ENCODE measurements at places on chromosomes 4 and X.

GRCh38 chrX:25144043-25144940, 128.5 kb upstream of the ARX start:
- H3K4me3 ChIP-seq: no peak overlapping the region
- H3K27ac ChIP-seq: no peak overlapping the region
- H3K27me3 ChIP-seq: no peaks in the 10 kb centered on the region
- no peaks in the 10 kb centered on the region for H3K4me1 ChIP-seq
- no peaks in the 10 kb centered on the region for H3K36me3 ChIP-seq

DNA sequence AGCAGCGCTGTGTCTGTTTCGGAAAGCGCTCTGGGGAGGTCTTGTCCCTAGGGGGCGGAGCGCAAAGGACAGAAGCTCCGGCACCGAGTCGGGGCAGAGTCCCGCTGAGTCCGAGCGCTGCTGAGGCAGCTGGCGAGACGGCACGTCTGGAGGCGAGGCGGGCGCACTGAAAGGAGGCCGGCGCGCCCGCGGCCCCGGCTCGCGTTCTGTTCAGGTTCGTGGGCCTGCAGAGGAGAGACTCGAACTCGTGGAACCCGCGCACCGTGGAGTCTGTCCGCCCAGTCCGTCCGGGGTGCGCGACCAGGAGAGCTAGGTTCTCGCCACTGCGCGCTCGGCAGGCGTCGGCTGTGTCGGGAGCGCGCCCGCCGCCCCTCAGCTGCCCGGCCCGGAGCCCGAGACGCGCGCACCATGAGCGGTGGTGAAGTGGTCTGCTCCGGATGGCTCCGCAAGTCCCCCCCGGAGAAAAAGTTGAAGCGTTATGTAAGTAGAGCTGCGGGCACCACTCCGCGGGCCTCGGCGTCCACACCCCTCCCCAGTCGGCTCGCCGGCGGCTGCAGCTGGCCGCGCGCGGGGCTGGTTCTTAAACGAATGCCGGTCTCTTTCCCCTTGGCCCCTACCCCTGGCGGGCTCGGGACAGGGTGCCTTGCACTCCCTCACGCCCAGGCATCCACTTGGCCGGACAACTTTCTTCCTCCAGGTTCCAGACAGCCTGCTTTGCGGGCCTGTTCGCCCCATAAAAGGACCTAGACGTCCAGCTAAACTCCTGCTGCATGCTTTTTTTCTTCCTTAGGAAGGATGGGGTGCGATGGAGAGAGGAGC, at the start of gene GAB1:
TSS of gene GAB1 (plus strand) at position 96 of the 819 bp plus-strand sequence. CDS start at position 409, 313 bp downstream.
- DNase-seq: no peak
- H3K27me3 ChIP-seq: no peaks in the 10 kb centered on the region
- H3K27ac ChIP-seq: peak within 1 kb of the TSS; percentile 98
- H3K4me3 ChIP-seq: peak within 1 kb of the TSS; percentile 87
- peaks cover 3% of the 10 kb centered on the region for H3K4me1 ChIP-seq
- H3K36me3 ChIP-seq: no peaks in the 10 kb centered on the region

DNA sequence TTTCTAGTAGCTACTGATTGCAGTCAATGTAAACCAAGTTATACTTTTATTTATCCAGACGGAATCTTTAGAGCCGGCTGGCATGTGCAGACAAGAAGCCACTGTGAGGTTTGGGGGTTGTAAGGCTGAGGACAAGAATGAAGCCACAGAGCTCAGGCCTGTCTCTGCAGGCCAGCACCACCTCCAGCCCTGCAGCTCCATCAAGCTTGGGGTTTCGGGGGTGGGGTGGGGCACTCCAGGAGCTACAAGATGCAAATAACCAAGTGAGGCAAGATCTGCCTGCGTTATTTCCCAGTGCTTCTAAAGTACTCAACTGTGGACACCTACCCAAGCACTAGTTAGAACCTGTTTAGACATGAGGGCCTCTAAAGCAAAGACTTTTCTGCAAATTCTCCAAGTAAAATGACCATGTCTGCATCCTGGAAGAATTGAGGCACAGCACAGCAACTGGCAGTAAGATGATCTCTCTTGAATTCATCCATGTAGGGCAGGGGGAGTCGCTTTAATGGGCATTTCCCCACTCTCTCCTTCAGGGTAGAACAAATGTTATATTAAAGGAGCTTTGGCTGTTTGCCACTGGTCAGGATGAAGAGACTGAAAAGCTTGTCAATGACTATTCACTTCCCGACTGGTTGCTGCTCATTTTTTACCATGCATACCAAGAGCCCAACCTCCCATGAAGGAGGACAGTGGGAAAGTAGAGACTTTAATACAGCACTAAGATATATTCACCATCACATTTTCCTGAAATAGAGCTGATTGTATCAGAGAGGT, 222.5 kb downstream of the MGST2 start:
- H3K4me3 ChIP-seq: no peak overlapping the region
- H3K4me1 ChIP-seq: peaks cover 82% of the 10 kb centered on the region
- H3K27ac ChIP-seq: peak overlapping the region; percentile 75
- no peaks in the 10 kb centered on the region for H3K27me3 ChIP-seq

DNA sequence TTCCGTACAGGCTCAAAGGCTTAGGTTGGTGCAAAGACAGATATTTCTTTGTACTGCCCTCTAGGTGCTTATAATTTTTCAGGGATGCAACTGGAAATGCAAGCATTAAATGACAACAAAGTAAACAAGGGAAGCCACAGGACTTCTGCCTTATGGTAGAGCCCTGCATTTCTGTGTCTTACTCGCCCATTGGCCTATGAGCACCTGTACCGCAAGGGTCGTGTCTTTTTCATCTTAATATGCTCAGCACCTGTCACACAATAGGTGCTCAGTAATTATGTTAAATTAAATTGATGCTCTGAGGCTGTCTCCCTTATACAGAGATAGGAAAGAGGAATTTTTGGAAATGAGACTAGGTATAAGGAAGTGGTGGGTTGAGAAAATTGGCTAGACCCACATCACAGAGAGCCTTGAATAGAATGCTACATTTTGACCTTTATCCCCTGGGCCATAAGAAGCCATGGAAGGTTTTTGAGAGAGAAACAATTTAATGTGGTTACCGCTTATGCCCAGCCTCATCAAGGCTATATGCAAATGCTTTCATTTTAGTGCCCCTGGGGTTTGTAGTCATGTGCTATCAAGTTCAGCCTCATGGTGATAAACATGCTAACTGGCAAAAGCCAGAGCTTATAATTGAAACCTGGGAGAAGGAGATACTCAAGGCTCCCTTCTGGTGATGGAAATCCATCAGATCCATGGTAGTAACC, 16.3 kb downstream of the VSIG4 start:
- no peaks in the 10 kb centered on the region for H3K4me1 ChIP-seq
- no peak overlapping the region for H3K27ac ChIP-seq
- DNase-seq: no peak
- no peaks in the 10 kb centered on the region for H3K36me3 ChIP-seq

- DNase-seq: no peak
- H3K4me3 ChIP-seq: no peak overlapping the region
- H3K36me3 ChIP-seq: no peaks in the 10 kb centered on the region
Observed at GRCh38 chr4:157014621-157015591, 43.3 kb upstream of the PDGFC start.

DNA sequence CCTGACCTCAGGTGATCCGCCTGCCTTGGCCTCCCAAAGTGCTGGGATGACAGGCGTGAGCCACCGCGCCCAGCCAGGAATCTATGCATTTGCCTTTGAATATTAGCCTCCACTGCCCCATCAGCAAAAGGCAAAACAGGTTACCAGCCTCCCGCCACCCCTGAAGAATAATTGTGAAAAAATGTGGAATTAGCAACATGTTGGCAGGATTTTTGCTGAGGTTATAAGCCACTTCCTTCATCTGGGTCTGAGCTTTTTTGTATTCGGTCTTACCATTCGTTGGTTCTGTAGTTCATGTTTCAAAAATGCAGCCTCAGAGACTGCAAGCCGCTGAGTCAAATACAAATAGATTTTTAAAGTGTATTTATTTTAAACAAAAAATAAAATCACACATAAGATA, 44.2 kb upstream of the SHOX start:
- no peak overlapping the region for H3K4me3 ChIP-seq
- H3K27me3 ChIP-seq: no peaks in the 10 kb centered on the region
- DNase-seq: no peak

- no peak overlapping the region for H3K27ac ChIP-seq
- DNase-seq: no peak
- H3K36me3 ChIP-seq: no peaks in the 10 kb centered on the region
- H3K4me3 ChIP-seq: no peak overlapping the region
- H3K27me3 ChIP-seq: no peaks in the 10 kb centered on the region
- no peaks in the 10 kb centered on the region for H3K4me1 ChIP-seq
Observed at GRCh38 chrX:12997906-12998687, 23.2 kb downstream of the TMSB4X start.

DNA sequence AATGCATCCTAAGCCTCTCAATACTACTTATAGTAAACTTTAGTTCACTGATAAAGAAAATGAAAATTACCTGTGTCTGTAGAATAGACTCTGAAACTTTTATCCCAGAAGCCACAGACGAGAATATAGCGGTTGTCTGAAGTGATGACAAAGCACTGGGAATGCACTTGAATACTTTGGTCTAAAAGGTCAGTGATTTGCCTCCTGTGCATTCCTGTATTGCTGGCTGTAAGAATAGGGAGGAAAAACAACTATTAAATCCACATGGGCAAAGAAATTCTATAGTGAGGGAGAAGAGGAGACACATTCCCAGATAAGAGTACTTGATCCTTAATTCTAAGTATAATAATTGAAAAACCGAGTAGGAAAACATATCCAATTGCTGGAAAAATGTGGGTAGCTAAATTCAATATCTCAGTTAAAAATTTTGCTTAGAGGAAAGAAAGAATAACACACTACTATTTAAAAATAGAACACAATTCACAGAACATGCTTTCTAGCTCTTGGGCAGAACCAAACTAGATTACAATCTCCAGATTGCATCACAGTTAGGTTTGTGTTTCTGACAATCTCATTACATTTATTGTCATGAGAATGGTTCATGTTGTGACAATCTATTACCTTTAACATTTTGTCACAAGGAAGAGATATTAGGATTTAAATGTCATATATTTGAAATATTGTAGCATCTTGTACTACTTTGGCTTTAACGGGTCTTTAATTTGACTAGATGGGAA, 232.1 kb downstream of the DCLK2 start:
- H3K4me3 ChIP-seq: no peak overlapping the region
- DNase-seq: no peak
- no peaks in the 10 kb centered on the region for H3K27me3 ChIP-seq
- H3K4me1 ChIP-seq: no peaks in the 10 kb centered on the region

GRCh38 chrX:103201041-103201440, 13.9 kb upstream of the BEX4 start:
- H3K4me1 ChIP-seq: no peaks in the 10 kb centered on the region
- DNase-seq: no peak
- no peaks in the 10 kb centered on the region for H3K27me3 ChIP-seq
- no peak overlapping the region for H3K4me3 ChIP-seq

GRCh38 chrX:13338996-13339515, 19.2 kb upstream of the ATXN3L start:
- H3K27ac ChIP-seq: no peak overlapping the region
- no peak for DNase-seq
- no peaks in the 10 kb centered on the region for H3K4me1 ChIP-seq
- H3K36me3 ChIP-seq: no peaks in the 10 kb centered on the region
- no peaks in the 10 kb centered on the region for H3K27me3 ChIP-seq

- no peaks in the 10 kb centered on the region for H3K36me3 ChIP-seq
- H3K27ac ChIP-seq: no peak overlapping the region
- H3K4me1 ChIP-seq: peaks cover 22% of the 10 kb centered on the region
- no peaks in the 10 kb centered on the region for H3K27me3 ChIP-seq
- no peak for DNase-seq
Observed at GRCh38 chr4:105140684-105141490, 5.8 kb upstream of the TET2 start.

DNA sequence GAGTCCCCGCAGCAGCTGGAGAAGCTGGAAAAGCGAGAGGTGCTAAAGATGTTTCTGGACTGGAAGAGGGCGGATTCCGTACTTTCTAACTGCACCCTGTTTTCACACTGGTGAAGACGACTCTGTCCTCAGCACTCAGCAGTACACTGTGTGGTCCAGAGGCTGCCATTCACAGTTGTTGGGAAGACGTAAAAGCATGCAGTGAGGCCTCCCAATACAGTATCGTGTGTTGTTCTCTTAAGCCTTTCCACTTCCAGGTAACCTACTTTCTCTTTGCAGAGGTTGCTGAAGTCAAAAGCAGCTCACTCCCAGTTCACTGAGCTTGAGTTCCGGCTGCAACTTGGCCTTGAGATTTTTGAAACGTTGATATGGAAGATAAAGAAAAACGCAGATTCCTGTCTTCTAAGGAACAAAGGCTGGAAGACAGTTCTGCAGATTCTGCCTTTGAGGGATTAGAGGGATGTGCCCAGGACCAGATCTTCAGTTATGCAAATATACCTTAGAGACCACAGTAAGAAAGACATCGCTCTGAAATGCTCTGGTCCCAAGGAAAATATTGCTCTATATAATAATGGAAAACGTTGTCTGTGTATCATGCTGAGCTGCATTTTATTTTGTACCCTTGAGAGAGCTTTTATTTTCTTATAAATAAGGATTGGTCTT, 540.9 kb downstream of the TRIML1 start:
- no peak overlapping the region for H3K27ac ChIP-seq
- no peaks in the 10 kb centered on the region for H3K4me1 ChIP-seq
- H3K27me3 ChIP-seq: no peaks in the 10 kb centered on the region
- no peak overlapping the region for H3K4me3 ChIP-seq
- no peak for DNase-seq

- no peak overlapping the region for H3K4me3 ChIP-seq
- no peaks in the 10 kb centered on the region for H3K36me3 ChIP-seq
- no peak for DNase-seq
- peaks cover 2% of the 10 kb centered on the region for H3K4me1 ChIP-seq
Observed at GRCh38 chr4:105719204-105719603, 10.6 kb downstream of the GSTCD start.

DNA sequence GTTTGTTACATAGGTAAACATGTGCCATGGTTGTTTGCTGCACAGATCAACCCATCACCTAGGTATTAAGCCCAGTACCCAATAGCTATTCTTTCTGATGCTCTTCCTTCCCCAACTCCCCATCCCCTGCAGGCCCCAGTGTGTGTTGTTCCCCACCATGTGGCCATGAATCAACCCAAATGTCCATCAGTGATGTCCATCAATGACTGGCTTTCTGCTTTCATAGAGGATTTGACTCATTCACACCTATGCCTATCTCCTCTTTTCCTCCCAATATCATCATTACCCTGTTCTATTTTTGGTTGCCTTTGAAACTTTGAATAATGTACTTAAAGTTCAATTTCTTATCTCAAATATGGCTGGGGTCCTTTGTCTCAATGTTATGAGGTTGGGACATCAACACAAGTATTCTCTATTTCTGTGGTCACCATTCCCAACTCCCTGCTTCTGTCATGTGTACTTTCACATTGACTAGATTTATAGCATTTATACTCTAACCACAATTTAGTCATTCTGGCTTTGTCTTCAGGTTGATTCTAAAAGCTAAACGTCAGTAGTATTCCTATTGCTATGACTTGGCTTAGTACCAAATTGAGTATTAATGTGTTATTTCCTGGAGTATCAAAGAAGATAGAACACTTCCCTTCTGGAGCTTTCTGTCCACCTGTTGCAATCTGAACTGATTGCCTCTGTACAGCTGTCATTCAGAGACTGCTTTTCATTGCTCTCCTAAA, 107.2 kb downstream of the TAB3 start:
- no peaks in the 10 kb centered on the region for H3K36me3 ChIP-seq
- H3K4me1 ChIP-seq: no peaks in the 10 kb centered on the region
- H3K4me3 ChIP-seq: no peak overlapping the region
- DNase-seq: no peak

GRCh38 chrX:16488959-16489358, 161.0 kb upstream of the S100G start:
- no peaks in the 10 kb centered on the region for H3K27me3 ChIP-seq
- H3K4me1 ChIP-seq: no peaks in the 10 kb centered on the region
- no peaks in the 10 kb centered on the region for H3K36me3 ChIP-seq
- no peak overlapping the region for H3K27ac ChIP-seq
- DNase-seq: no peak

GRCh38 chr4:154029171-154029570, 240.3 kb upstream of the SFRP2 start:
- H3K36me3 ChIP-seq: no peaks in the 10 kb centered on the region
- H3K27ac ChIP-seq: no peak overlapping the region
- H3K4me3 ChIP-seq: no peak overlapping the region
